CD4-positive, alpha-beta T cell treated with Interleukin-17A for 1 hour (primary cell): ENCODE measurements at places on chromosomes 3 and 15.

DNA sequence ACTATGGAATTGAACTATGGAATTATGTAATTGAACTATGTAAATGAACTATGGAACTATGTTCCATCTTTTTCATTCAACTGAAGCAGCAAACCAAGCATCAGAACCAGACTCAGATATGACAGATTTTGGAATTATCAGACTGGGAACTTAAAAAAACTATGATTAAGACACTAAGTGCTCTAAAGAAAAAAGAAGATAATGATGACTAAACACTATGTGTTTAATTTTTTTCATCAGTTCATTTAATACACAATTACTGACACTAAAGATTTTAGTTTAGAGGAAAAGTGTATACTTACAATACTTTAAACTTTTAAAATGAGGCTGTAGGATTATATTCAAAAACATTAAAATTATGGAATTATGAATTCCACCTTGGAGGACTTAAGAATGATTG, 15.3 kb downstream of the RFX7 start:
- DNase-seq = no peak

DNA sequence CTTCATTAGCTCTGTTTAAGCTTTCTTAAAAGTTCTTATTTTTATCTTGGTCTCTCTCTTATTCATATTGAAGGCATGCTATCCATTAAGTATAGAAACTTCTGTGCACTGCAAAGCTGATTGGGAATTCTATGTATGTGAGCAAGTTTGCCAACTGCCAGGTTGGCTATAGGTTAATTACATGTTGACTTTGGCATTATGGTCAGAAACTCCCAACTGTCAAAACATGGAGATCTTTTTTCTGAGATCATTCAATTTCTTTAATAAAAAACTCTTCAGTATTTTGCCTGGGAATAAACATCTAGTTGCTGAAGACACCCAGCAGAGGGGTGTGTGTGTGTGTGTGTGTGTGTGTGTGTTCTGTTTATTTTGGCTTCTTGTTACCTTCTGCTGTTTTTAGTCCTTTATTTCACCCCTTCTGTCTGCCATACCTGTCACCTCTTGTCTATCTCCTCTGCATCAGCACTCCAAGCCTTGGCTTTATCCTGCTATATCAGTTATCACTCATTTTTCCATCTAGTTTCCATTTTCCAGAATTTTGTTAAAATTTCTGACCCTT, 1.3 kb upstream of the ARL14 start:
- DNase-seq = no peak

GRCh38 chr3:56222866-56223265, 245.4 kb downstream of the ERC2 start:
- DNase-seq = no peak

- DNase-seq = peak; percentile 58
Measured at GRCh38 chr3:129015388-129016105, 14.4 kb downstream of the EFCC1 start.

DNA sequence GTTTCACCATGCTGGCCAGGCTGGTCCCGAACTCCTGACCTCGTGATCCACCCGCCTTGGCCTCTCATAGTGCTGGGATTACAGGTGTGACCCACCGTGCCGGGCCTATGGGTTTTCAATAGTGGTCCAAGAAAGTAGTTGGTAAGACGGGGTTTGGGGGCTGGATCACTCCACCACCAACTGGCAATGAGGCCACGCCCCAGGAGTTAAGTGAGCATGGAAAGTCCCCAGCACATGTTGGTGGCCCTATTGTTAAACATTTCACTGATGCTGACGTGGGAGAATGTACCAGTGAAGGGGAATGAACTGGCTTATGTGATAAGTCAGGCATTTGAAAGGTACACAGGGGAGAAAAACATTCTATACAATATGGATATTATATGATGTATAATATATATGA, 80.4 kb downstream of the CHRD start:
- DNase-seq = no peak

GRCh38 chr3:99934975-99935797, 117.5 kb downstream of the CMSS1 start:
- no peak for DNase-seq

DNA sequence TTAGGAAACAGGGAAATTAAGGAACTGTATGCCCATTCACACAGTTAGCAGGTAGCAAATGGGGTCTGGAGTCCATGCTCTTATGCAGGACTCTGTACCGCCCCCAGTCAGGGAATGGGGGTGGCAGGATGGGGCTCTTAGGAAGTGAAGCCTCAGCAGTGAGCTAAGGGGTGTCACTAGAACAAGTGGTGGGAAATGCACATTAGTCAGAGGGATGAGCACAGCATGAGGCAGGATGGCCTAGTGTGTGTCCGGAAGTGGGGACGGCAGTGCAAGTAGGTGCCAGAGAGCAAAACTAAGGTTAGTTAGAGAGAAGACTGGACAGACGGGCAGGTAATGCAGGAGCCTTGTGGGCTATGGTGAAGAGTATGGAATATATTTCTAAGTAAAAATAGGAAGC, 60.7 kb downstream of the ST3GAL6 start:
- no peak for DNase-seq

DNA sequence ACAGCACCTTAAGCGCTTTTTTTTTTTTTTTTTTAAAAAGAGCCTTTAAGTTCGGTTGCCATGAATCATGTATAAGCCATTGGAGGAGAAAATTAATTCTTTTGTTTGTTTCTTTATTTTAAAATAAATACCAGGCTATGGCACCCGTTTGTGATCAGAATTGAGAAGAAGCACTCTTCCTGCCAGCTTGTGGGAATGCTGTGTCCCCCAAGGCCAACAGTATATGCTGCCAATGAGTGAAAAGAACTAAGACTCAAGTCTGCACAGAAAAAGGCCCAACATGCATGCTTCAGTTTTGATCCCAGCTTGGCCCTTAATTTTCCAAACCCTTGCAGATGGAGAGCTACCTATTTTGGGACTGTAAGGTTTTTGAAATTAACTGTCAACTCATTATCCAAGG, 90.5 kb downstream of the LRRC3B start:
- no peak for DNase-seq

- no peak for DNase-seq
Measured at GRCh38 chr15:78507831-78508160, 419 bp downstream of the HYKK start.

DNA sequence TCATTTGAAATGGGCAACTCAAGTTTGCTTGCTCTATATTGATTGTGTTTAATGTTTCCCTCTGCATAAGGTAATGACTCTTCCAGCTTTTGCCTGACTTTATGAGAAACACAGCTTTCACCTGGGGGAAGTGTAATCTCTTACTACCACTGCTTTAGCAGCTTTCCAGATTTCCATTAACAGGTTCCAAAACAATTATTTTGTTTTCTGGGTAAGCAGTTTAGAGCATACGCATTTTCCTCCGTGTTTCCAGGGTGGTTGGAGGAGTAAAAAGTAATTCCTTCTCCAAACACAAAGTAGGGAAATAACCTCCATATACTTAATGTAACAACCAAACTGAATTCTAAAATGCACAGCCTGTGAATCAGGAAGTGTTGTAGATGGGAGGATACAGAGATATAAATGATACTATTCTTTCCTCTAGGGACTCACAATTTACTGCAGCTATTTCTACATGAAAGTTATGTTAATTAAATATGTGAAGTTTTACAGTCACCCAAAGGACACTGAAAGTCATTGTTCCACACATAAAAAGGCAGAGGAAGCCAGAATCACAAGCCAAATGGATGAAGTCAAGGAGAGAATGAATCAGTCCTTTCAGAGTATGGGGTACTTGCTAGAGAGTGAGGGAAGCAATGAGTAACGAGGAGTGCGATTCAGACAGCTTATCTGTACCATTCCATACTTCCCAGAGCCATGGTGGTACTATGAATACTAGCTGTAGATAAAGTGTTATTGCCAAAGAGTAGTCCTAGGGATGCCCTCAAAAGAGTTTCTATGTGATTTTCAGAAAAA, 16.6 kb downstream of the ST3GAL6 start:
- no peak for DNase-seq

GRCh38 chr3:81676706-81677456, 84.6 kb downstream of the GBE1 start:
- no peak for DNase-seq

- DNase-seq = no peak
Measured at GRCh38 chr15:96254173-96254572, 76.3 kb upstream of the NR2F2 start.

DNA sequence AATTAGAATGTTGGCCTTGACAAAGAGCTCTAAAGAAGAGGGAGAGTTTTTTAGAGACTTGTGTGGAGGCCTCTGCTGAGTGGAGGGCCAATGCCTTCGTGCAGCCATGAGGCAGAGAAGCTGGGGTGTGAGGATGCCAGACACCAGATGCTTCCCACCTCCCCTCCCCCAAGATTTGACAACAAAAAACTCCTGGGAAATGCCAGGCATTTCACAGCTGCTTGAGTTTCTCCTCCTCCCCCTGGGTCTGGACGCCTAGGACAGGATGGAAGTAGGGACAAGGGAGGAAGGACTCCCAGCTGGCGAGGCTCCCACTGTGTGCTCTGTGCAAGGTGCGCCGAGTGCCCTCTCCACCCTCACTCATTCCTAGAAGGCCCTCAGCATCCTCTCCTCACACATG, 20.1 kb downstream of the TGM4 start:
- no peak for DNase-seq

DNA sequence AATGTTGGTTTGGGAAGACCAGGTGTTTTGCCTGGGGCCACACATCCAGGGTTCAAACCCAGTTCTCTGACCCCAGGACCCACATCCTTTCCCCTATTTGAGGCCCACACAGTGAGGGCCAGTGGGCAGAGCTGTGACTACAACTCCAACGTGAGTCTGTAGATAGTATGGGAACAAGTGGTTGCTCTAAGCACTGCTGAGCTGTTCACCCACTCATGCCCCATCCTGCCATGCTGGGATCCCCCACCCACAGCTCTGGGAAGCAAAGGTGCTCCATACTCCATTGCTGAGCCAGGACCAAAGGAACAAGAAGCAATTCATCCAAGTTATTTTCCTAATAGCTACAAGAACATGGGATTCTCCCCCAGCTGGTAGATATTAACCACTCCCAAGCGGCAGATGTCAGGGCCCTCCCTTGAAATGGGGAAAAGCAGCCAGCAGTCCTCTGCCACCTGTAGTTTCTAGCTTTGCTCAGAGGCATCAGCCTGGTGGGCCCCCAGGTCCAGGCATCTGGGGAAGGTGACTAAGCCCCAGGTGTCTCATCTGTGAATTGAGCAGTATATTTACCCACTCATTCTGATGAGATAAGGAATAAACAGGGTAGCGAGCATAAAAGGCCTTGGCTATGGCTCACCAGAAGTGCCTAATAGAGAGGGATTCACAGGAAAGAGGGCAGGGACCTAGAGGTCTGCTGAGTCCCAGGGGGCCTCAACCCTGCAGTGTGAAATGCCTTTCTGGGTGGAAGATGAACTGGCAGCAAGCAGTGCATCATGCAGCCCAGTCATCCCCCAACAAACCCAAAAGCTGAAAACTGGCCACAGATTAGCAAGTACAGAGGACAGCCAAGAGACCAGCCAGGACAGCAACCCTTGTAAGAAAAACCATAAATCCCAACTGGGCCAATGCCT, 33.4 kb downstream of the POC1A start:
- DNase-seq = no peak

DNA sequence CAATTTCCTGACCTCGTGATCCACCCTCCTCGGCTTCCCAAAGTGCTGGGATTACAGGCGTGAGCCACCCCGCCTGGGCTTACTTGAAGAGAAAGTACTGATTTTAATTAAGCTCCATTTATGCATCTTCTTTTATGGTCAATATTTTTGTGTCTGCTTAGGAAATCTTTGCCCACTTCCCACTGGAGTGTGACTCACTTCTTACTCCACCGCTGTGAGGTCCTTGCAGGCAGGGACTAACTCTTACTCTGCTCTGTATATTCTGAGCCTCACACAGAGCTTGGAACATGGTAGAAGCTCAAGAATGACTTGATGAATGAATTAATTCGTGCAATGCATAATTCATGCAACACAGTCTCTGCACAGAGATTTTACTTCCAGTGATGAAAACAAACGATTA, 2.9 kb upstream of the TM4SF19 start:
- DNase-seq = no peak

GRCh38 chr3:125694761-125695294, 99.5 kb upstream of the OSBPL11 start:
- no peak for DNase-seq
